ENCODE measurements at places on chromosomes 7 and 10.

- DNase-seq: no peak
Observed at GRCh38 chr10:102083541-102083940, 18.4 kb downstream of the HPS6 start.

GRCh38 chr7:12609561-12609960 is 39.0 kb downstream of the SCIN start:
- no peak for DNase-seq

GRCh38 chr10:110842326-110842904 is 29.3 kb upstream of the PDCD4 start:
- no peak for DNase-seq

- DNase-seq: no peak
Observed at GRCh38 chr10:16976803-16977202, 152.8 kb downstream of the CUBN start.

GRCh38 chr10:130843051-130843653 is 468.4 kb downstream of the TCERG1L start:
- DNase-seq: no peak

DNA sequence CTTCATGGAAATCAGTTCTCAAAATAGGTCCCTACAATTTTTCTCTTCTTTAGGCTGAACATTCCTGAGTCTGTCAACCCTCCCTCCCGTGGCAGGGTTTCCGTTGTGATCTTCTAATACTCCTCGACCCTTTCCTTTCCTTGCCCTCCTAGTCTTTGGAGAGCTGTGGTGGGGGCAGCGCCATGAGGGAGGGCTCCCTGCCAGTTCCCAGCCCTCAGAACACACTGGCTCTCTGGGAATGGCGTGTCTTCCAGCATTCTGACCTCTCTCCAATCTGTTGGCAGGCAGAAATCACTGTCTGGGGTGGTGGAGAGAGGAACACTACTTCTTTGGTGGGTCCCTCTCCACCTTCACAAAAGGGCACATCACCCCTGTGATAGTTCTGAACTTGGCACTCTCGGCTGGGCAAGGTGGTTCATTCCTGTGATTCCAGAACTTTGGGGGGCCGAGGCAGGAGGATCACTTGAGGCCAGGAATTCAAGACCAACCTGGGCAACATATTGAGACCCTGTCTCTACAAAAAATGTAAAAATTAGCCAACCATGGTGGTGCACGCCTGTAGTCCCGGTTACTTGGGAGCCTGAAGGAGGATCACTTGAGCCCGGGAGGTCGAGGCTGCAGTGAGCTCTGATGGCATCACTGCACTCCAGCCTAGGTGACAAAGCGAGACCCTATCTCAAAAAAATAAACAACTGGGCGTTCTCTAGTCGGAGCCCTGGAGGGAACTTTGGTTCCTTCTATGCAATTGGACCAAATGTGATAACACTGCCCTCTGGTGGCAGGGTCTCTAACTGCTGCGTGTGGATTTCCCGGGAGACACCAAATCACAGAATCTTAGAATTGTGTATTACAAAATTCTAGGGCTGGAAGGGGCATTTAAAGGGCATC is 13.1 kb upstream of the ARPC1A start:
- peak; percentile 59 for DNase-seq

GRCh38 chr10:117646718-117647117 is 104.2 kb downstream of the EMX2 start:
- DNase-seq: no peak

- DNase-seq: no peak
Observed at GRCh38 chr7:17863095-17863808, 77.0 kb downstream of the SNX13 start.

Measured in stimulated activated naive CD4-positive, alpha-beta T cell treated with Interleukin-2 at 50 U/mL for 16 hours (primary cell).